Bronchial epithelial cell (primary cell): ENCODE measurements at places on chromosomes 2 and 18. TPM values are rescaled to one million over a fixed set of nuclear protein-coding genes. Genes with fewer than 3 reads are reported as not detected.
A peak's percentile ranks its signal among the peaks of the same experiment; 100 is the strongest.

DNA sequence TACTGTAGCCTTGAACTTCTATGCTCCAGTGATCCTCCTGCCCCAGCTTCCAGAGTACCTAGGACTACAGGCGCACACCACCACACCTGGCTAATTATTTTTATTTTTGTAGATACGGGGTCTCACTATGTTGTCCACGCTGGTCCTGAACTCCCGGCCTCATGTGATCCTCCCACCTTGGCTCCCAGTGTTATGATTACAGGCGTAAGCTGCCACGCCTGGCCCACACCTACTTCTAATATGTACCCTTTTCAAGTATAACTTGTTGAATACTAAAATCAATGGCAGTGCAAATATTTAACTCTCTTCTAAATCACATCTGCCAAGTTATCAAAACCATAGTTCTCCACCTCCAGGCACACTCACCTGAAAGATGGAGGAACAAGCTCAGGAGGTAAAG lies 58.7 kb downstream of the ITSN2 start:
- DNase-seq, result no peak

DNA sequence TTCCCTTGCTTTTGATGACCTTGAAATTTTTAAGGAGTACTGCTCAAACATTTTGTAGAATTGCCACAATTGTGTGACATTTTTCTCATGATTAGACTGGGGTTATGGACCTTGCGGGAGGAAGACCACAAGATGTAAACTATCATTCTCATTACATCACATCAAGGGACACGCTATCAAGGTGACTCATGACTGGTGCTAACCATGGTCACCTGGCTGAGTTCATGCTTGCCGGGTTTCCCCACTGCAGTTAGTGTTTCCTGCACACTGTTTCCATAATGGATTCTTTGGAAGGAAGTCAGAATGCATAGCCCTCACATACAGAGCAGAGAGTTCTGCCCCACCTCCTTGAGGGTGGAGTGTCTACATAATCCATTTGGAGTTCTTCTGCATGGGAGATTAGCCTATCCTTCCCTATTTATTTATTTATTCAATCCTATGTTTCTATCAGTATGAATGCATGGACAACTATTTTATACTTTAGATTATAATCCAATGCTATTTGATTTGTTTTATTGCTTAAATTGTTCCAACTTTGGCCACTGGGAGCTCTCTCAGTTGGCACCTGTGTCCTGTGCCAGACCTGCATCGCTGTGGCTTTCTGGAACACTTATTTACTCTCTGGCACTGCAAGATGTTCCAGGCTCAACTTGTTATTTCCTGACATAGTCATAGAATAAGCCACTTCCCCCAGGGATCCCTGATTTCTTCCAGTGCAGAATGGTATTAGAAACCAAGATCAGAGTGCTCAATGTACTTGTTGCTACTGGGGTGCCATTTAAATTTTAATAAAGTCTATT lies 6.0 kb downstream of the MC2R start:
- peak; percentile 1 for DNase-seq

- DNase-seq, result peak; percentile 94
Observed at GRCh38 chr2:223563462-223563861, 38.7 kb downstream of the SCG2 start.

- DNase-seq, result no peak
Observed at GRCh38 chr2:44075541-44075940, 79.8 kb upstream of the LRPPRC start.

- DNase-seq, result no peak
Observed at GRCh38 chr2:219252570-219252899, 508 bp upstream of the TUBA4B start.

GRCh38 chr2:219689676-219690628 lies 62.5 kb downstream of the SLC4A3 start:
- peak; percentile 76 for DNase-seq

GRCh38 chr2:187552381-187552780 lies 1.9 kb downstream of the TFPI start:
- no peak for DNase-seq

- DNase-seq, result peak; percentile 82
Observed at GRCh38 chr18:23143016-23143814, 7.9 kb downstream of the CABLES1 start.

- no peak for DNase-seq
Observed at GRCh38 chr2:69796174-69796573, 33.3 kb upstream of the GMCL1 start.

DNA sequence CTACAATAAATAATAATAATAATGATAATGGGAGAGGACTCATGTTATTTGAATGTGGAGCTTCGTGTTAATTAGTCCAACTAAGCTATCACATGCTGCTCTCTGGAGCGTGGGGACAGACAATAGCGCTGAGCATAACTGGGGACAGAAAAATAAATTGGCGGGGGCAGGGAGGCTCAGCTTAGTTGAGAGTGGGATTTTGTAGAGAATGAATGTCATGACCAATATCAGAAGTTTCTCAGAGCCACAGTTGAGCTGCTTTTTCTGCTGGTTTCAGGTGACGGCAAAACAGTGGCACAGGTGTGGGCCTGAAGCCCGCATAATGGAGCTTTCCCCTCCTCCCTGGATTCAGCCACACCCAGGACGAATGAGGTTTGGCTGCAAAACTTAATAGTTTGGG lies 111.1 kb upstream of the CAB39 start:
- DNase-seq, result no peak

GRCh38 chr2:158998551-158999248 lies 30.3 kb downstream of the TANC1 start:
- DNase-seq, result no peak

DNA sequence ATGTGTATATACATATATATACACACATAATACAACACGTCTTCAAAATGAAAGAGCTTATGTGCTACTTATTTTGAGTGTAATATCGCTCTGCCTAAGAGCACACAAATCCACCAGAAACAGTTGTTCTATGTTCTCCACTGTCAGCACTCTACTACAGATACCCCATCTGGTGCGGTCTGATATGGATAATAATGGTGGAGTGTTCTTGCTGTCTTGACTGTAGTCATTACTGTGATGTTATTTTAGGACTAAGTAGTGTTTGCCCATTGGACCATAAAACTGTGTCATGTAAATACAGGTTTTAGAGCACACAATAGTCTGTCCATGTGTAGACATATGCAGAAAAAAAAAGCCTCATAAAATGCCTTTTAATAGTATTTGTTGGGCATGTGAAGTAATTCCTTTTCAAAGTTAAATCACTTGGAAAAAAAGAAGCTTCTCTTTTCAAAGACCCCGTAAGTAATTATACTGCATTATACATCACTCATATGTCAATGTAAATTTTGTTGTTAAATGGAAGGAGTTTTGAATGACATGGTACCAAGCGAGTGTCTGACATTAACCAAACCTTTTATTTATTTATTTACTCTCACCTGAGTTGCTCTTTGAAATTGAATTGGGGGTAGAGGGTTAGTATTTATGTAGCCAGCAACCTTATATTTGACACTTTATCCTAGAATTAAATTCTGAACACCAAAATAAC lies 1249.2 kb upstream of the ZEB2 start:
- DNase-seq, result no peak

- DNase-seq, result no peak
Observed at GRCh38 chr2:235773188-235773928, 279.5 kb downstream of the AGAP1 start.

DNA sequence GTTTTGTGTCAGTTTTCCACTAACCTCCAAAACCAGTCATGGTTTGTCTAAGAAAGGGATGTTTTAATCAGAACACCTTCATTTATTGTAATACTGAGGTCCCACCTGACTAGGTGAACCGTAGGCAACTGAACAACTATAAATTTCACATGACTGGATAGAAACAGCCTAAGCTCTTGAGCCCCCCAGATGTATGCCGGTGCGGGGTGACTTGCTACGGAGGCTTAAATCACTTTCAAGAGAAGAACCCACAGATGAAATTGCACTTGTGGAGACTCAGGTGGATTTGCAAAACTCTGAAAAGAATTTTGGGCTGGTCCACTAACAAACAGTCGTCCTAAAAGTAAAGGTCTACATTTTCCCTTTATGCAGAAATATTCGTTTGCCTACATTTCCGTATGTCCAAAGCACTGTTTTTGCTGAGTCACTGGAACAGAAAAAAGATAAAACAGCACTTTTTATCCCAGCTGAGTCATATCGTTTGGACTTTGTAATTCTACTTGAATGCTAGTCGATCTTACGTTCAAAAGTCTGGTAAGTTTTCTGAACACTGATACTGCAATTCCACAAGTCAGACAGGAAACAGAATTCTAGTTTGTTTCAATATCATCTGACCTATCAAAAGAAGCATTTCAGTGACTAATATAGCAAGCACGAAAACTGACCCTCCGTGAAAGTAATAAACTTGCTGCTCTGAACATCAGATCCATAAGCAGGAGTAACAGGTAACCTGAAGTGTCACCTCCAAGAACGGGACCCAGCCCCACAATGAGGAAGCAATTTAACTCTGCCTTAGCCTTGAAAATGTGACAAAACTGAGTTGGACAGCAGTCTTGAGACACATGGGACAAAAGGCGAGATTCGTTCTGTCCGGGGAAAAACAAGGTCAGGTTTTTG lies 18.1 kb downstream of the ZNF516 start:
- peak; percentile 84 for DNase-seq

DNA sequence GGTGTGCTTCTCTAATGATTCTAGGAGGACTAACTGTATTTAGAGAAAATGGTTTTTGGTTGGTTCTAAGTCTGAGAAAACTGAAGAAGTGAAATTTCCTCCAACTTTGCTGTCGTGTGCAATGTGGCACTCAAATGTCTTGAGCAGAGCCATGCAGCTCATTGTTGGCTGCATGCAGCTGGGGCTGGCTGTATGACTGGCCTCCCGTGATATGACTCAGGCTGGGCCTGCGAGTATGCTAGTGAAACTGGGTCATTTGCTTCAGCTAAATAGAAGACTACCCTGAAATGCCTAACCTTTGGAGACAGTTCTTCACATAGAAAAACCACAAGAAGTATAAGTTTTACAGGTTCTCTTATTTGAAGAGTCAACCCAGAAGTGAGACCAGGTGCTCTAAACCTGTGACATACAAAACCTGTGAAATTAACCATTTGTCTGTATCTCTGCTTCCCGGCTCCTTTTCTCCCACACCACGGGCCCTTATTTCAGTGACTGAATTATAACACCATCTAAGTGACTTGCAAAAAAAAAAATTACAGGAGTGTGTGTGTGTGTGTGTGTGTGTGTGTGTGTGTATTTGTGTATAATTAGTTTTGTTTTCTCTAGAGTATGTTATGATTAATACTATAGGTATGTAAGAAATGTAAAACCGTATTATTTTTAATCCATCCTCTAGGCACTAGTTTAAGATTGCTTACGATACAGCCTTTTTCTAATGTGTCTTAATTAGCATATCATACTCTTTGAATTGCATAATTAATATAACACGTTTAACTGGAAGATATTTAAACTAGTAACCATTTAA lies 15.9 kb downstream of the POLI start:
- peak; percentile 70 for DNase-seq

DNA sequence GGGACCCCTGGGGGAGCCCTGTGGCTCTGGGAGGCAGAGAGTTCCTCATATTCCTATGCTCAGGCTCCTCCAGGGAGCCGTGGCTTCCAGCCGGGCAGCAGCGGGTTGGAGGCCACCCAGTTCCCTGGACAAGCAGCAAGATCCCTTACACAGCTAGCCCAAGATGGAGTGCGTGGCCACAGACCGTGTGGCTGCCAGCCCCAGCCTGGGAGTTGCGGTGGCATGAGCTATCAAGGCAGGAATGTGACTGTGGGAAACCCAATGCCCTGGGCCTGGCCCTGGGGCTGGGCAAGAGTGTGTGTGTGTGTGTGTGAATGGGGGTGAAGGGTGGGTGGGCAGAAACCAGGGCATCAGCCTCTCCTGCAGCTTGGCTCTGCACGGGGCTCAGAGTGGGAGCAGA lies 130.5 kb downstream of the DYSF start:
- DNase-seq, result no peak

- no peak for DNase-seq
Observed at GRCh38 chr2:205086662-205087061, 541.4 kb downstream of the PARD3B start.

DNA sequence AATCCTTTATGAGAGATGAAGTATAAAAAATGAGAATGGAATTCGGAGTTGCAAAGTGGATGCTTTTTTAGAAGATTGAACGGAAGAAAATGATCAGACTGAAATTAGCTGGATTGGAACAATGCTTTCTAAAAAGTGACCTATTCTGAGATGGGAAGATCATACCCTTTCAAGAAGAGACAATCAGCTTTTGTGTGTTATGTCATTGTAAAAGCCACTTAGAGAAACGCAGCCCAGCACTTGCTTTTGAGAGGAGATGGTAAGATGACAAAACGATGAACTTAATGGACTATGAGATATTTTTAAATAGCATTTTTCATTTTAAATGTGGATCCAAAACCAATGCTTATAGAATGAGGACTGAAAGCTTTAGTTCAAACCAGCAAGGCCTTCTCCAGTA lies 871.4 kb upstream of the KLHL29 start:
- no peak for DNase-seq

DNA sequence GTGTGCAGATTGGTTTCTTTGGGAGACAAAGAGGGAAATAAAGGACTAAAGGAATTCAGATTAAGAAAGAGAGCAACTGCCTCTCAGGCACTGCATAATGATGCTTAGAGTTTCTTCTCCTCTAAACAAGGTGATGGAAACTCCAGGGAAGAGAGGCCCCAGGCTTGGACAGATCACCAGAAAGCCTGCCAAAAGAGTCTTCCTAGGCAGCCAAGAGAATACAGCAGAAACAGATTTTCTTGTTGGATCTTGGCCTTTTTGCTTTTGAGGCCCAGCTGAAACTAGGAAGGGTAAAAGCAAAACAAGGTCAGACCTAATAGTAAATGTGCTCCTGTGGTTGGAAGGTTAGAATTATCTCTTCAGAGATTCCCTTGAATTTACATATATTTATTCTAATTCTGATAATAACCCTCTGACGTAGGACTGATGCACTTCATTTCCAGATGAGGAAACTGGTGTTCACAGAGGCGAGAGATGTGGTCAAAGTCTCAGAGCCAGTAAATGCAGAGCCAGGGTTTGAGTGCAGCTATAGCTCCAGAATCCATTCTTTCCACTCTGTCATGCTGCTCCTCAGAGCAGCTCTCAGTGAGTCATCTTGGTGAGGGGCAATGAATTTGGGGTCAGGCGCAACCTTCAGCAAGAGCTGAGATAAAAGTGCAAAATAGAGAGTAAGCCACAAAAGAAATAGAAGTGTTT lies 142.3 kb upstream of the FBXO11 start:
- DNase-seq, result no peak

- no peak for DNase-seq
Observed at GRCh38 chr2:70330476-70330875, 28.6 kb upstream of the FAM136A start.

DNA sequence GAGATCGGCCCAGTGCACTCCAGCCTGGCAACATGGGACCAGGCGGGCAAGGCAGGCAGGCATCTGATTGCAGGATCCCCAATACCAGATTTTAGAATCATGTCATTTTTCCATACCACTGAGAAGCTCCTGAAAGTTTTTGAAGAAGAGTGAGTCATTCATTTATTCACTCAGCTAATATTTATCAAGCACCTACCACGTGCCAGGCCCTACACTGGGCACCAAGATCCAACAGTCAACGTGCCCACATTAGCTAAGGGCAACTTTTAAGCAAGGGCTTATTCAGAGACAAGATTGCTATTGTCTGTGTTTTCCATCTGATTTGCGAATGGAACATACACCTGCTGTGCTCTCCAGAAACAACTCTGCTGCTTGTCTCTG lies 126.8 kb upstream of the LGALSL start:
- peak; percentile 79 for DNase-seq

POTEI gene
- not detected in 2 replicates for total RNA-seq

SPATA3 gene
- not detected in 2 replicates for total RNA-seq

TNS1 gene
- total RNA-seq, result 1.6 and 2.0 TPM in 2 replicates

OSBPL1A gene
- 22.6 and 23.8 TPM in 2 replicates for total RNA-seq

TMEM182 gene
- 4.9 and 6.1 TPM in 2 replicates for total RNA-seq

EVX2 gene
- not detected in 2 replicates for total RNA-seq

WDR35 gene
- 4.2 and 8.7 TPM in 2 replicates for total RNA-seq

AUP1 gene
- total RNA-seq, result 176 and 198 TPM in 2 replicates

UGT1A1 gene
- under 0.01 and 1.5 TPM in 2 replicates for total RNA-seq

SIX3 gene
- not detected in 2 replicates for total RNA-seq
